ENCODE measurements at places on chromosomes 13 and 19. TPM values are rescaled to one million over a fixed set of nuclear protein-coding genes. Genes with fewer than 3 reads are reported as not detected.

LGALS14 gene
- total RNA-seq: not detected

KIRREL2 gene
- 0.15 TPM for total RNA-seq

ZNF99 gene
- total RNA-seq: 0.33 TPM

- peak; percentile 57 for DNase-seq
Measured at GRCh38 chr13:98482476-98483444, 94.1 kb downstream of the STK24 start.

GRCh38 chr19:29378543-29379080, 147.2 kb upstream of the VSTM2B start:
- DNase-seq: peak; percentile 3

NCR1 gene
- total RNA-seq: not detected

SMIM24 gene
- total RNA-seq: not detected

DNA sequence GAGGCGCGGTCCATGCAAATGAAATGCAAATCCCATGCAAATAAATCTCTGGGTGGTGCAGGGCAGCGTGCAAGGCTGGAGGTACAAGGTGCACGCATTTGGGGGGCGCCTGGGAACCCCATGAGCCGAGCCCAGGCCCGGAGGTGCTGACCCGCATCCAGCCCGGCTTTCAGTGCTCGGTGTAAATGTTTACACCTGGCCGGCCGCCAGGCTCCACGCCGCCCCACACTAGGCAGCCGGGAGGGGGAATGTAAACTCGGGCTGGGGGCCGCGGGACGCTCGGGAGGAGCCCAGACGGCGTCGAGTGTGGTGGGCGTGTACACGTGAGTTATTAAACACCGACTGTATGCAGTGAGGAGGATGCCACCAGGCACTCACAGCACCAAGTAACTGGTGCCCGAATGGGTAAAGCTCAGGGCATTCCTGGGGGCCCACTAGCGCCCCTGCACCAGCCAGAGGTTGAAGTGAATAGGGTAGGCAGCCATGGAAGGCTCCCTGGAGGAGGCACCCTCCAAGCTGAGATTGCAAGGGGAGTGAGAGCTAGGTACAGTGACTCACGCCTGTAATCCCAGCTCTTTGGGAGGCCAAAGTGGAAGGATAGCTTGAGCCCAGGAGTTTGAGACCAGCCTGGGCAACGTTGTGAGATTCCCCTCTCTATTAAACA, 17.2 kb downstream of the FUT6 start:
- DNase-seq: no peak

DNA sequence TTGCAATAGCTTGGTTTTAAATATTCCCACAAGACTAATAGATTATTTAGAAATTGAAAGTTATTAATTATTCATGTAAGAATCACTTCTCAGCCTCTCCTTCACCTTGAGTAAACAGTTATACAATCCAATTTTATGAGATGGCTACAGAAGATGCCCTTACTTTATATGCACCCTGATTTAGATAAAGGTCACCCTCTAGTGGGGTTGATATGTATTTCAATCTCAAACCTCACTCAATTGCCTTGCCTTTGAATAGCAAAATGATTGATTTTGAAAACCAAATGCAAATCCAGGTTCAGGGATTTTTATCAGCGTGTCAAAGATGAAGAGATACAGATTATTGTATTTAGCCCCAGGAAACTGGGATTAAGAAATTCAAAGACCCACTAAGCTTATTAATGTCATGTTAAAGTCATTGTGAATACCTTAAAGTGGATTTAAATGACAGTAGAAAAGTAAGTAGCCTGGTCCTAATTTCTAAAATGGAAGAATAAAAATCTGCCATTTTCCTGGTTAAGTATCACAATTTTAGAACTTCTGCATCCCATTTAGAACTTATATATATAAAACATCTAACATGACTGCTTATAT, 305.1 kb downstream of the ITGBL1 start:
- DNase-seq: no peak

CEACAM21 gene
- total RNA-seq: 0.64 TPM

GRCh38 chr13:37613638-37614037, 15.1 kb upstream of the POSTN start:
- no peak for DNase-seq

GRCh38 chr13:47499358-47500150, 501.5 kb downstream of the SUCLA2 start:
- DNase-seq: no peak

GRCh38 chr19:22595918-22596341, 38.2 kb upstream of the ZNF492 start:
- peak; percentile 75 for DNase-seq

- DNase-seq: no peak
Measured at GRCh38 chr13:50241479-50241878, 226.2 kb downstream of the KCNRG start.

HTR2A gene
- 0.33 TPM for total RNA-seq

C13orf42 gene
- total RNA-seq: not detected

PSG5 gene
- total RNA-seq: not detected

- peak; percentile 56 for DNase-seq
Measured at GRCh38 chr19:48391100-48392005, at the start of gene KDELR1. TSS of gene KDELR1 (minus strand) at chr19:48391551. CDS start at chr19:48391358, 193 bp downstream.

- DNase-seq: peak; percentile 73
Measured at GRCh38 chr19:459724-460511, 915 bp downstream of the SHC2 start.

KIR2DL4 gene
- 0.32 TPM for total RNA-seq

NKPD1 gene
- total RNA-seq: 1.3 TPM

- no peak for DNase-seq
Measured at GRCh38 chr13:77832339-77833100, 86.1 kb downstream of the EDNRB start.

DNA sequence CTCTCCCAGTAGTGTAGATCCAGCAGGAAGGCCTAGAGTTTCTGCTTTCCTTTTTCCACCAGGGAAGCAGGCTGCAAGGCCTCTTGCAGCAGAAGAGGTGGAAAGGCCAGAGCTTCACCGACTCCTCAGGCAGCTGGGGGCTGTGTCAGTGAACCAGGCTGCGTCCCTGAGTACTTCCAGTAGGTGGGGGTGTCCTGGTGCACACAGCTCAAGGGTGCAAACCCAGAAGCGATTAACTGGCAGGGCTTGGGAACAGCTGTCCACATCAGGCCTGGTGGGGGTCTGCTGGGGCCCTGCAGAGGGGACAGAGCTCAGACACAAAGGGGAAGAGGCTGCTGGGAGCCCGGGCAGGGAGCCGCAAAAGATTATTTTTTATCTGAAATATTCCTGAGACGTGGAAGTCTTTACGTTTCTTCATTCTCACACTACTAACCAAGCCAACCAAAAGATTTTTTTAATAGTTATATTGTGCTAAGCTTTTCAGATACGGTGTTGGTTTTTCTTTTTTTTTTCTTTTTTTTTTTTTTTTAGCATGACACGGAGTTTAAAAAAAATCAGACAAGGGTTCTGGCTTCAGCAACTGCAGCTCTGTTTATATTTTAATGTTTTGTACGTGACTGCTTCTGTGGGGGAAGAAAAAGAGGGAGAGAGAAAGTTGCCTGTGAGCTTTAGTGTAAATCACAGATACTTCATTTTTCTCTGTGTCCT, 11.0 kb downstream of the TSHZ3 start:
- no peak for DNase-seq

GRCh38 chr13:30442926-30443325, 20.6 kb downstream of the UBE2L5 start:
- no peak for DNase-seq

GRCh38 chr19:39139971-39140453, 14.4 kb downstream of the PAK4 start:
- DNase-seq: no peak

CAMSAP3 gene
- 5.6 TPM for total RNA-seq

- DNase-seq: no peak
Measured at GRCh38 chr13:108407495-108407894, 138.0 kb downstream of the TNFSF13B start.

- no peak for DNase-seq
Measured at GRCh38 chr19:15014579-15014978, 34.7 kb upstream of the CASP14 start.

GRCh38 chr13:50587645-50588373, 255.7 kb downstream of the DLEU7 start:
- no peak for DNase-seq

- no peak for DNase-seq
Measured at GRCh38 chr19:15194938-15195337, 5.9 kb downstream of the NOTCH3 start.

NLRP4 gene
- not detected for total RNA-seq

CYP4F11 gene
- total RNA-seq: 8.8 TPM

- peak; percentile 45 for DNase-seq
Measured at GRCh38 chr13:113763961-113764792, 5.2 kb downstream of the TMEM255B start.

DNA sequence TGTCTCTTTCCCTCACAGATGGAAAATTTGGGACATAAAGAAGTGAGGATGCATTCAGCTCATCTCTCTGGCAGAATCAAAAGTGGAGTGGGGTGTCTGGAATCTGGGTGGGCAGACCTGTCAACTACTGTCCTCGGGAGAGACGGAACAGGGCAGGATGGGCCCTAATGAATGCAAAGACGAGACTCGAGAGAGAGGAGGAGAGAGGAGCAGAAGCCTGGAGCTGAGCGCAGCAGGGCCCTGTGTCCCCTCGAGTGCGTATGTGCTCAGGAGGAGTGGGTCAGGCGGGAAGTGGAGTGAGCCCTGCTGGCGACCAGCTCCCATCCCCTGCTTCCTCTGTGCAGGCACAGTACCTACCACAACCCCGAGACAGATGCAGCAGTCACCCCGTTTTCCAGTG, 78.9 kb downstream of the TEX29 start:
- DNase-seq: no peak

DNA sequence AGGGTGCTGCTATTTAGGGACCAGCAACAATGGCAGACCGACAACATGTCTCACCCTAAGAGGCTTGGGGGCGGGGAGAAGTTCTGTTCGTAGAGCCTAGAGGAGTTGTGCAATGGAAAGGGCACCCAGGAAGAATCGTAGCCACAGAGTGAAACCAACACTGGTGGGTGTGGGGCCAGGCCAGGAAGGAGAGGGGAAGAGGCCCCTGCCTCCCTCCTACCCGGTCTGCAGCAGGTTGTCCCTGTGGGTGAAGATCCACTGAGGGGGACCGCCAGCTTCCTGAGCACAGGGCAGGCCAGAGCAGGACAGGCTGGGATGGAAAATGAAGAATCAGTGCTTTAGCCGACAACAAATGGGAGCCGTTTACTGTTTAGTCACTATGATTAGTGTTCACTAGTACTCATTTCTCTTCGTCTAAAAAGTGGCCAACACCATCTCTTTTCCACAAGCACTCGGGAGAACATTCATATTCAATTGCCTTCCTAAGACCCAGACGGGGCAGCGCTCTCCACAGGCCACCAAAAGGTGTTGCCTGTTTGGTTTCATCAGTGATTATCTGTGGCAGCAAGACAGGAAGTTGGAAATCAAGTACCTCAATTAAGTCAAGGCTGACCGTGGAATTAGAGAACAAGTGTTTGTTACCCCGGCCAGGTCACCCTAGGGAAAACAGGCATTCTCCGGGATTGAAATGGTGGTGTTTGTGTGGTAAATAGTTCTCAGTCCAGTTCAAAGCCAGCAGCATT, 1.1 kb upstream of the ATP11A start:
- DNase-seq: no peak

CA11 gene
- total RNA-seq: 14.2 TPM

DNA sequence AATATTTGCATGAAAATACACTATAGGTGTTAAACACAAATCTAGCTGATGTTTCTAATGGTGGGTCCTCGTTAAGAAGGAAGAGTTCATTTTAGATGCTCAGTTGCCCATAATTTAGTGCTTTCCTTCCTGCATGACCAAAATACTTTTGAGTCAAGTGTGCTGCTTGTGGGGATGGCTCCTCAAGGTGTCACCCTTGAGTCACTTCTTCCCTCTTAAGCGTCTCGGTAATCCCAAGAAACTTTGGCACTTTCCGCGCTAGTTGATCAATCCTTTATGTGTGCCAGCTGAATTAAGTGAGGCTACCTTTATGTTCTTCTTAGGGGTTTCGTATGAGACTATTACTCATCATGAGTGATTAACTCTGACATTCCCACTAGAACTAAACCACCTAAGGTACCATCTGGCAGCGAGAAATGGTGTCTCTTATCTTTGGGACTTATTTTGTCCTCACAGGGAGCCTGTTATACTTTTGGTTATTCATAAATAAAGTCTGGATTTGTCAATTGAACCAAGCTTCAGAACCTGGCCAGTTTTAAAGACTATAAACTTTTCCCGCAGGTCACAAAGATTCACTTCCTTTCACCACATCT, 106.8 kb downstream of the NHLRC3 start:
- DNase-seq: peak; percentile 43

CGB3 gene
- total RNA-seq: not detected

- DNase-seq: no peak
Measured at GRCh38 chr13:24654741-24655140, 25.5 kb upstream of the ATP12A start.

DNA sequence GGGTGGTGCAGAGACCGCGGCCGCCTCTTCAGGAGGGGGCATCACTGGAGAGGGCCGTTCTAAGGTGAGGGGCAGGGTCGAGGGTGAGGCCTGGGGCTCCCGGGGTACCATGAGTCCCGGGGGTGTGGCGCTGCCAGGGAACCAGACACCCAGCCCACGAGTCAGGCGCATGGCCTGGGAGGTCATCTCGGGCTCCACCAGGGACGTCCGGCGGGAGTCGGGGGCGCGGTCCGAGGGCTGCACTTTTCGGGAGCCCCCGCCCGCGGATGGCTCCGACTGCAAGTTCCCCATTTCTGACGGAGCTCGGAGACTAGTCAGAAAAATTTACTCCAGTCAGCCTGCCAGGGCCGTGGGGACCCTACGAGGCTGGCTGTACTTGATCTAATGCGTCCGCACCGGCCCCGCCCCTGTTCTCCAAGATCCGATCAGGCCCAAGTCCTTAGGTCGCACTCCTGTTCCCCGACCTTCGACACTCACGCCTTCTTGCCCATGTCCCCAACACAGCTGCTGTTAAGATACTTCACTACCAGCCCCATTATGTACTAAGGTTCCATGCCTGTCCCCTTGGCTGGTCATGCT, 774 bp downstream of the GGN start:
- no peak for DNase-seq

CYP2F1 gene
- not detected for total RNA-seq

GRCh38 chr19:49513746-49514118, 1.3 kb downstream of the FCGRT start:
- no peak for DNase-seq

DNA sequence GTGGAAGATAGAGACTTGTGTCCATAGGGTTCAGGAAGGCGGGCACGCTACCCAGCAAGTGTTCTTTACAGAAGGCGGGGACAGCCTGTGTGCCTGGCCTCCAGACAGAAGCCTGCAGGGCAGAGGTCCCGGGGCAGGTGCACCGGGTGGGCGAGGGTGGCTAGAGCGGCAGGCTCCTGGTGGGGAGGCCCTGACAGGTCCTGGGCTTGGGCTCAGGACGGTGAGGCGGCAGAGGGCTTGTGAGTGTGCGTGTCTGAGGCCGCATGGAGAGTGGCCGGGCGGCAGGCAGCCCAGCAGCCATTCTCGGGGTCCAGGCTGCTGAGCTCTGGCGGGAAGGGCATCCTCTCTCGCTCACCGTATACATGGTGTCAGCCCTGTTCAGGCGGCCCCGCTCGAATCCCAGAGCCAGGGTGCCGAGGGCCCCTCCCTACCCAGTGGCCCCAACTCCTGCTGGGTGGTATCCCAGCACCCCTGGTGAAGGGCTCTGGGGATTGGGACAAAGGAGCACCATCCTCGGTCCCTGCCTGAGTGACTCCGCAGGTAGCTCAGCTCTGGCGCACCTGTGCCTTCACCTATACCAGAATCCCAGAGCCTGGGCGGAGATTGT, 3.0 kb upstream of the AMH start:
- DNase-seq: no peak

Measured in breast epithelium (tissue), 4 donors.